ENCODE measurements at places on chromosomes 2 and 18.

GRCh38 chr2:221323513-221323912, 248.6 kb downstream of the EPHA4 start:
- DNase-seq: no peak

GRCh38 chr2:225037415-225038230, 4.6 kb downstream of the DOCK10 start:
- no peak for DNase-seq

- DNase-seq: no peak
Measured at GRCh38 chr2:151042964-151043363, 218.7 kb downstream of the RBM43 start.

GRCh38 chr18:393574-393957, 106.9 kb downstream of the COLEC12 start:
- peak; percentile 20 for DNase-seq

DNA sequence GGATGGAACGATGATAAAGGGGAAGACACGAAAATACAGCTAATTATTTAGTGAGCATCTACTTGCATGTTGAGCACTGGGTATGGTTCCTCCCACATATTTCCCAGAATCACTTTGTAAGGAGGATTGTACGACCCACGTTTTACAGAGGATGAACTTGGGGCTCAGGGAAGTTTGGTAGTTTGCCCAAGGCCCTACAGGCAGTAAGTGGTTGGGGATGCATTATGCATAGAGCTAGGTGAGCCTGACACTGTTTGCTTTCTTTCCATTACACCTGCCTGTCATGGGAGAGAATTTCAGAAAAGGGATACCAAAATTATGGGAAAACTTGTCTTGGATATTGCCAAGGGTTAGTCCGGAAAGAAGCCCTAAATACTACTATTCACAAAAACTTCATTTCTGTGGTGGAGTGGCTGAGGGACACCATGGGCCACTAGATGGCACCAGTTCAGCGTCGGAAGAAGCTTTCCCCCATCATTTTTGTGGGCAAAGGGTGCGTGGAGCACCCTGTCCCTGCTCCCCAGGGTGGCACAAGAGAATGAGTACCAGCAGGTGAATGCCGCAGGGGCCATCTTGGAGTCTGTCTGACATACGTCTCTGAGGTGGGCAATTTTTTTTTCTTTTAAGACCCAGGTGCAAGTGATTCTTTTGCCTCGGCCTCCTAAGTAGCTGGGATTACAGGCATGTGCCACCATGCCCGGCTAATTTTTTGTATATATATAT, 23.5 kb upstream of the C18orf32 start:
- peak; percentile 94 for DNase-seq

DNA sequence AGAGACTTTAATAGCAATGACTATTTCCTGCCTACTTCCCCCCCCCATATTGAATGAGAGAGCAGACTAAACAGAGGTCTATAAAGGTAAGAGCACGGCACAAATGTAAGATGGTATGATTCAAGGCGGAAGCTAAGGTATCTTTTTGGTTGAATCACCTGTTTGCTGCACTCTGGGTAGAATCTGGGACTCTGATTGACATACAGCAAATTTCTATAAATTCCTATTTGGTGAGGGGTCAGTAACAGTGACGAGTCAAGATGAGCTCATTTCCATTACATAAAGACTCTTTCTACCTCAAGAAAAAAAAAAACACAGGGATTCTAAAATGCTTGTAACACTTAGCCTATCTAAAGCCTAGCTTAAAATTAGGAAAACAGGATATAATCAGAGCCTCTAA, 297.3 kb downstream of the TNS1 start:
- DNase-seq: no peak

All from DMS53 (cell line).